Natural killer cell (primary cell): ENCODE measurements at places on chromosomes 7 and 10. TPM values are rescaled to one million over a fixed set of nuclear protein-coding genes. Genes with fewer than 3 reads are reported as not detected.

Gene VAX1
- total RNA-seq = not detected

Gene CLRN3
- total RNA-seq = not detected

Gene XRCC2
- 1.0 TPM for total RNA-seq

Gene HOXA13
- not detected for total RNA-seq

Gene MGAM2
- total RNA-seq = 0.73 TPM

Gene PDE6C
- total RNA-seq = not detected

Gene PAPSS2
- total RNA-seq = 1.1 TPM

Gene CRTAC1
- total RNA-seq = not detected

Gene PILRA
- total RNA-seq = 18.8 TPM

Gene STEAP4
- total RNA-seq = 0.18 TPM

Gene SNX8
- total RNA-seq = 15.7 TPM

Gene DKK1
- total RNA-seq = not detected

Gene NPY4R
- total RNA-seq = not detected

Gene HMX2
- not detected for total RNA-seq

Gene LIPK
- not detected for total RNA-seq

Gene LRRD1
- not detected for total RNA-seq

Gene PKD2L1
- total RNA-seq = not detected

Gene PRTFDC1
- total RNA-seq = 1.4 TPM

Gene MRLN
- not detected for total RNA-seq

Gene BTBD16
- total RNA-seq = not detected

Gene LYZL1
- total RNA-seq = not detected

Gene CACNB2
- total RNA-seq = not detected

Gene KLLN
- total RNA-seq = 0.70 TPM

Gene OR2A5
- not detected for total RNA-seq

Gene GARIN1A
- 2.5 TPM for total RNA-seq

Gene CFTR
- not detected for total RNA-seq

Gene MKI67
- total RNA-seq = 10.0 TPM

Gene MUC3A
- total RNA-seq = 0.24 TPM

Gene BICC1
- not detected for total RNA-seq

Gene TMEM120A
- 24.3 TPM for total RNA-seq

Gene IGFBP1
- not detected for total RNA-seq

Gene WNT16
- not detected for total RNA-seq

Gene ASB4
- not detected for total RNA-seq
